Calu3 (cell line): ENCODE measurements at places on chromosomes 4 and X. TPM values are rescaled to one million over a fixed set of nuclear protein-coding genes. Genes with fewer than 3 reads are reported as not detected.

GRCh38 chr4:152309418-152309817, 226.5 kb downstream of the FBXW7 start:
- no peak for DNase-seq

CD99 gene
- 51.2 and 73.9 TPM in 2 replicates for total RNA-seq

DNA sequence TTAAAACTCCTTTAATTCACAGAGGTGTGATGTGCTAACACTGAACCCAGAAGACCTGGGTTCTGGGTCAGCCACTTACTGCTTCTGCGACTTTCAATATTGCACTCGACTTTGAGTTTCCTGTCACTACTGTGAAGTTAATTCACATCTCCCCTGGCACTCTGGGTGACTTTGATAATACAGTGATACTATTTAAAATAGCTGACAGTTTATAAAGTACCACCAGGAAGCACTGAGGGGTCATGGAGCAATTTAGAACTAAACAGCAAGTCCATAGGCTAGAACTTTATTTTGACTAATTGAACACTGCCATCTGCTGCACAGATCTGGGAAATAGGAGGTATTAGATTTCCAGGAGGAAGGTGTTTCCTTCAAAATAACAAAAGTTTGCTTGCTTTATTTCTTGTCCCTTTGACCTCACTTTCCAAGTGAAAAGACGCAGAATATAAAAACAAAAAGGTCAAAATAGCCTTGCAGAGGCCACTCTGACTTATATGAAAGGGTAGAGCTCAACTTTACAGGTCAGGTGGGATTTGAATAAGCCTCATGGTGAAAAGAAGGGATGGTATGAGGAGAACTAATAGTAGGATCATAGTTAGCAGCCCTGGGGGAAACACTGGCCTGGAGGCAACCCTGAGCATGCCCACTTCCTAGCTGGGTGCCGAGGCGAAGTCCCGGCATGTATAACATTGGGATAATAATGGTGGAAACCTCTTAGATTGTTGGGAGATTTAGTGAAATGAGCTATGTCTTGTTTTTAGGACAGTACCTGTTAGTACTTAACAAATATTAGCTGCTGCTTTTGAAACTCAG, 53.4 kb downstream of the ZNF518B start:
- DNase-seq, result peak; percentile 17

- no peak for DNase-seq
These were observed 77.1 kb upstream of the ATOH1 start for GRCh38 chr4:93751411-93751810.

GRCh38 chrX:30865015-30865414, 24.0 kb downstream of the TAB3 start:
- peak; percentile 38 for DNase-seq

DNA sequence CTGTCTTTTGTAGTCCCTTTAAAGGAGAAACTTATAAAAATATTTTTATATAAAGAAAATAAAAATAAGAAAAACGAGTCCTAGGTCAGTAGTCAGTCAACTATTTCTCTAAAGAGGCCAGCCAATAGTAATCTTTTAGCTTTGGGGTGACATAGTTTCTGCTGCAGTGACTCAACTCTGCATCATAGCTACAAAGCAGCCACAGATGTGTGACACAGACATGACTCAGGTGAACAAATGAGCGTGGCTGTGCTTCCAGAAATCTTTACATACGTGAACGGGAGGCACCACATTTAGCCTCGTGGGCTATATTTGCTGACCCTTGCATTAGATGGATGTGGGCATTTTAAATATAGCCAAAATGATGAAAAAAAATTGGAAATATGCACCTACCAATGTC, 1862.5 kb upstream of the TENM3 start:
- peak; percentile 16 for DNase-seq

GRCh38 chr4:65083076-65083475, 587.2 kb downstream of the EPHA5 start:
- DNase-seq, result no peak

KLHL4 gene
- total RNA-seq, result not detected in 2 replicates

DNA sequence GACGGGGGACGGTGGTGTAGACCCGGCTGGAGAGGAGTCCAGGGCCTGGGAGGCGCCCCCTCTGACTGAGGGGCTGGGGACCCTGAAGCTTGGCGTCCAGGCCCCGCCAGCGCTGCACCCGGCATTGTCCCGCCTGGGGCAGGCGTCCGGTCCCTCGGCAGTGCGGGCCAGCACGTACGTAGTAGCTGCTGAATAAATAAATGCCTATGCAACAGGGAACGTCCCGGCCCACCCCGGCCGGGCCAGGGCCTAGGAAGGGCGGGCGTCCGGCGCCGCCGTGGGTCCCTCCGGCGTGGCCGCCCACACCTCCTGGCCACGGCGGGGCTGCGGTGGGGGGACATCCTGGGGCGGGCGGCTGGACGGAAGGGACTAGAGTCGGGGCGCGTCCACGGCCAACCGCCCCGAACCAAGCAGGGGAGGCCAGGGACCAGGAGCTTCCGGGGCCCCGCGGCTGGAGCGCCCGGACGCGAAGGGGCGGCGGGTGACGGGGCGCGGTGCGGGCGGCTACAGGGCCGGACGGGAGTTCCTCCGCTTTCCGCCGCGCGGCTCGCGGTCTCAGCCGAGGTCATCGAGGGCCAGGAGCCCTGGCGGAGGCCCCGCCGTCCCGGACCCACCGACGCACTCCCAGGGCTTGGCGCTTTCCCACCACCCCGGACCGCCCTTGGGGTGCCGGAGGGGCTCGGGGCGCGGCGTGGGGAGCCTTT, 886 bp upstream of the WWC2 start:
- DNase-seq, result peak; percentile 50

DNA sequence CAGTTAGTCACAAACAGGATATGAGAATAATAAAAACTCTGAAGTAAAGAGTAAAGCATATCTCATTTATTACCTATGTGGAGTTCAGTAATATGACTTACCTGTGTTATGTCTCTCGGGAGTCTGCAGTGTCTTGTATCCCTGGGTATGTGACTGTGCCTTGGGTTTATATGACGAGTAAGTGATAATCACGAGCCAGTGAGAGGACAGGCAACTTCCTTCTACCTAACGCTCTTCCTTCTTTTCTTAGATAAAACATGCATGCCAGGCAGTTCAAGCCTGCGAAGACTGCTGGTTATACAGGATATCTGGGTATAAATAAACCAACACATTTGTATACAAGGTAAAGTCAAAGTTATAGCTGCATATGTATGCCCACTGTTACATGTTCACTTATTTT, at the start of gene HPGDS:
TSS of gene HPGDS (minus strand) at position 143 of the 400 bp plus-strand sequence. CDS start 8,207 bp downstream, outside the sequence.
- no peak for DNase-seq

CCDC110 gene
- not detected in 2 replicates for total RNA-seq

ADH1B gene
- total RNA-seq, result 0.10 TPM in 1 of 2 replicates, not detected in the other

- DNase-seq, result no peak
These were observed 79.4 kb downstream of the ADGRG4 start for GRCh38 chrX:136380010-136380769.

SHROOM2 gene
- 14.1 and 15.3 TPM in 2 replicates for total RNA-seq

HELT gene
- not detected in 2 replicates for total RNA-seq

GNPDA2 gene
- 6.8 and 7.1 TPM in 2 replicates for total RNA-seq

DNA sequence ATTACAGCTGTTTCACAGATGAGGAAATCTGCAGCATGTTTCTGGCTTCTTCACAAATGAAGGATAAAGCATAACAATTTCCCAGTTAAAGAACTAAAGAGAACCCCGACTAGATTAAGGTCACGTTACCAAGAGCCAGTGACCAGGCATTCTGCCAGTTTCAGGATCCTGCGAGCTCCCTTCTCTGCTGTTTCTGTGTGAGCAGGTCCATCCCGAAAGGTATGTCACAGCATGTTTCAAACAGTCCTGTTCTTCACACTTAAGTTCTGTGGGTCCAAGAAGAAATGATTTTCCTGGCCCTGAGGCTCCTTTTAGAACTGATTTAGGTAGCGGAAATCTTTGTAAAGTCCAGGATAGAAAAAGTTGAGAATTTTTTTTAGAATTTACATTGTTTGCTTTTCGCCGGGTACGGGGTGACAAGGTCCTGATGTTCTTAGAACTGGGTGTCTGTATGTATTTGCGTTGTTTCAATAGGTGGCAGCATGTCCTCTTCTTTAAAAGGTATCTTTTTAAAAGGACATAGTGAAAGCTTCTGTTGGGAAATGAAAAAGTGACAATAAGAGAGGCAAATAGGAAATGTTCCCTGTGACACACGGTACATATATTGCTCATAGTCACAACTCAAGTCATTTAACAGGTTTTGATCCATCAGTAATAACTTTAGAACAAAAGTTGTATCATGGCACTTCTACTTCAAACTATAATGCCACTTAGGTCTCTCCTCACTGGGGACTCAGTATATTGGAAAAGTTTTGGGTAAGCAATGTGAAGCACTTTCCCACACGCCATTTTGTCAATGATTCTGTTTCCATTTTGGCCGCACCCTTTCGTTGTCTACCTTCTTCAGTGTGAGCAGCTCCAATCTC, 18.4 kb downstream of the IL21 start:
- no peak for DNase-seq

APLN gene
- 0.35 TPM in 1 of 2 replicates, not detected in the other for total RNA-seq

DNA sequence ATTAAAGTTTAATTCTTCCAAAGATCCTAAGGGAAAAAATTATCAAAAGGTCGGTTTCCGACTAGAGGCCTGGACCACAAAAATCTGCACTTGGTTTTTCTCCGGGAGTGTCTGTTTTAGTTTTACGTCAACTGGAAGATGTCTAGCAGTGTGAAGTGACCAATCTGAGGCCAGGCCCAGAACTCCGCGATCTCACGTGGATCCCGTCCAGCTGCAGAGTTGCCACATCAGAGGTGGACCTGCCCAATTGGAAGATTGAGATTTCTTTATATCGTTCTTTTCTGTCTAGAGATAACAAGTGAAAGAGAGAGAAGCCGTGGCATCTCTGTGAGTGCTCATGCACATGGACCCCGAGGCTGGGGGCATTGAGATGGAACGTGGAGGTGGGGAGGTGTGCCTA, 115.8 kb downstream of the AFF1 start:
- DNase-seq, result no peak

CISD2 gene
- total RNA-seq, result 34.9 and 36.9 TPM in 2 replicates

DNA sequence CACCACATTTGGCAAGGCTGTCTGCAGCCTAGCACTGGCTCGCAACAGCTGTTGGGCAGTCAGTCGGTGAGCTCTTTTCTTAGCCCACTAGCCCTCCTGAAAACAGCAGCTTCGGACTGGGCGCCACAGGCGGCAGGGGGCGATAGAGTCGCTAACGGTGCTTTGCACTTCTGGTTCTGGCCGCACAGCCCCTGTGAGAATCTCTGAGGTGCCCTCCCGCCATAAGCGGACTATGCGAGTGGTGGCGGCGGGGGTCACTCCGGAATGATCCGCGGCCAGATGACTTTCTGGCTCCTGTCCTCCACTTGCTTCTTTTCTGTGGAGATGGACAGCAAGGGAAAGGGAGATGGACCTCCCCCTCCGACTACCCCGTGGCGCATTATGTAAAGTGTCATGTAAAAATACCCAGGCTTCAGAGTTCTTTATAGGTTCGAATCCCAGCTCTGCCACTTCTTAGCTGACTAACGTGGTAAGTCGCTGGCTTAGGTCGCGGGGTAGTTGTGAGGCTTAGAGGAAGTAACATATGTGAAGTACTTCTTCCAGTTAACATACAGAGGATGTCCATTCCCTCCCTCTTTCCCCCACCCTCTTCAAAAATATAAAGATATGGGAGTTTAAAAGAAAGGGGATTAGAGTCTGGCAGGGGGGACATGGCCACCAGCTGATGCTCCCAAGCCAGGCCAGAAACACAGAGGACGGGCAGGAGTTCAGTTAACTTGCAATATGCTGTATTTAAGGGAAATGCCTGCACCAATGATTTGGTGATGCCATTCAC, 11.0 kb downstream of the ARHGAP36 start:
- DNase-seq, result no peak

DNA sequence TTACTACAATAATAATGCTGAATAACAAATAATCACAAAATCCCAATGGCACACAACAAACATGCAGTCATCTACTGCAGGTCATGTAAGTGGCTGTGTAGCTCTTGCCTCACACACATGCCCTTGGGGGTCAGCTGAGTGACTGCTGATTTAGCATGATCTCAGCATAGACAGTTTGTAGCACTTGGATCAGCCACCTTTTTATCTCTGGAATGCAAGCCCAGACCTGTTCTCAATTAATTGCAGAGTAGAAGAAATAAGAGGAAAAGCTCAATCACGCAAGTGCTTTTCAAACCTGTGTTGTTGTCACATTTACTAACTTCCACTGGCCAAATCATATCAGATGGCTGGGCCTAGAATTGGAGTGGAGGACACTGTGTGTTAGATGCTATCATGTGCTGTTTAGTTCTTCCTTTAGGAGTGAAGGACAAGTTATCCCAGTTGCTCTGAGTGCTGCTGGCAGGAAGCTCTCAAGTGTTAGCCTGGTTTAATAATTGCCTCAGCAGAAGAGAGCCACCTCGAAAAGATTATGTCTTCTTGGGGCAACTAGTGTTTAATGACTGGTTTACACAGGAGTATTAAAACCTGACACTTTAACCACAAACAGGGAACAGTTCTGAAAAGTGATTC, 128.3 kb upstream of the EPHA5 start:
- DNase-seq, result no peak

DNA sequence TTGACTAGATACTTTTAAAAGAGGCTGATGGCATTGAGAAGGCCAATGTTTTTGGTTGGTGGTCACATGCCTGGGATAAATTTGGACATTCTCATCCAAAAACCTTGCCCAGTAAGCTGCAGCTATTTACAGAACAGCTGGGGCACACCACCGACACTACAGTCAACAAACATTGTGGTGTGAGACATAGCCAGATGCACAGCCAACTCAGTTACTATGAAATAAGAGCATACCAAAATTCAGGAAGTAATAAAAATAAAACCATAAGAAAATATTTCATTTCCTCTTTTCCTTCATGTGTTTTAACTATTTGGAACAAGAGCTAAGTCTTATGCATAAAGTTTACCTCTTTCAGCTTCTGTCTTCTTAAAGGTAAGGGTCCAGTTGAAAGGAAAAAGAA, 8.8 kb downstream of the PPM1K start:
- no peak for DNase-seq

DNA sequence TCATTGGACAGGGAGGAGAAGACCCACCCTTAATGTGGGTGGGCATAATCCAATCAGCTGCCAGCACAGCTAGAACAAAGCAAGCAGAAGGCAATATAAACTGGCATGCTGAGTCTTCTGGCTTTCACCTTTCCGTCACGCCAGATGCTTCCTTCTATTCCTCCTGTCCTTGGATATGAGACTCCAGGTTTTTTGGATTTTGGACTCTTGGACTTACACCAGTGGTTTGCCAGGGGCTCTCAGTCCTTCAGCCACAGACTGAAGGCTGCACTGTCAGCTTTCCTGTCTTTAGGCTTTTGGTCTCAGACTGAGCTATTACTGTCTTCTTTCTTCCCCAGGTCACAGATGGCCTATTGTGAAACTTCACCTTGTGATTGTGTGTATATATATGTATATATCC, 32.2 kb upstream of the UGT2B4 start:
- no peak for DNase-seq

DNA sequence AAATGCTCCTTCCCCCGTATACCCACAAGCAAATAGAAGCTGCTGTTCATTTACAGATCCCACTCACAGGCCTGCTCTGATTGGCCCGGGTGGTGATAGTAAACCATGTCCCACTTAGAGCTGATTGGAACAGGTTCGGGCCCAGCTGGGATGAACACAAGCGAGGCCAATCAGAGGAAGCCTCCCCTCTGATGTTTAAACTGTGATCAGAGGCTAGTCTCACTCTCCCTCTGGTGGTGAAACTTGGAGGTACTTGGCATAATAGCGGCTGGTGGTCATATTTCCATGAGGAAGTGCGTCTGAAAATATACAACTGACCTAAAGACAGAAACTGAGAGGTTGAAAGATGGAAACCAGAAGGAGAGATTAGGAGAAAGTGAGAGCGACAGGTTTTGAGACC, 51.5 kb upstream of the TRPC3 start:
- peak; percentile 9 for DNase-seq
